ENCODE measurements at places on chromosomes 6 and 20.

DNA sequence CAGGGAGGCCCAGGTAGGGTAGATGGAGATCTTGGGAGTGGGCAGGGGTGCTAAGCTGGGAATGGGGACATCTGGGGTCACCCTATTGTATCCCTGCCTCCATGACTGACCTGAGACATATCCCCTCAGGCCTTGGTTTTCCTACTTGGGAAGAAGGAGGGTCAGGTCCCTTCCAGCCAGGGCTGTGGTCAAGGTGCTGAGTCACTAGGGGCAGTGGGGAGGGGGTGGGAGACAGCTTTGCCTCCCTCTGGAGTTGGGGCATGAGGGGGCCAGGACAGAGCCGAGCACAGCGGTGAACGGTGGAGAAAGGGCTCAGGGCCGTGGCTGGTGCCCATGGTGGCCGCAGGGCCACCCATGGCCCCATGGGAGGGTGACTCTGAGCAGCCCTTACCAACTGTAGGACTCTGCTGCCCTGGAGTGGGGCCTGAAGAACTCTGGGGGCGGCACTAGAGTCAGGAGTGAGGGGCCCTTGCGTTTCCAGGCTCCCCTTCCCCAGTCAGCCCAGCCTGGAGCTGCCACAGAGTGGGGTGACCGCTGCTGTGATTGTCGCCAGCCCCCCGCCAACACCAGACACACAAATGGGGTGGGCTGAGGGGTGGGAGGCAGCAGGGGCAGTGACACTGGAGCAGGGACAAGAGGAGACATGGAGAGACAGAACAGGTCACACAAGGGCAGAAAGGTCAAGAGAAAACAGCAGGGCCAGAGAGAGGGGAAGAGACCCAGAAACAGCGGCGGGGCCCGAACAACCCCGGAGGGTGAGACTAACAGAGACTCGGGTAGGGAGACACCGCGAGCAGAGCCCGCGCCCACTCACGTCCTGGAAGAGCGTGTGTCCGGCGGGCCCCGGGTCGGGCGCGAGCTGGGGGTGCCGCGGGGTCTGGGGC, 576 bp downstream of the NECAB3 start:
- DNase-seq, result no peak

GRCh38 chr6:6003621-6004366, 2.9 kb downstream of the NRN1 start:
- DNase-seq, result no peak

GRCh38 chr20:57436223-57436545, 45.0 kb downstream of the RBM38 start:
- no peak for DNase-seq

DNA sequence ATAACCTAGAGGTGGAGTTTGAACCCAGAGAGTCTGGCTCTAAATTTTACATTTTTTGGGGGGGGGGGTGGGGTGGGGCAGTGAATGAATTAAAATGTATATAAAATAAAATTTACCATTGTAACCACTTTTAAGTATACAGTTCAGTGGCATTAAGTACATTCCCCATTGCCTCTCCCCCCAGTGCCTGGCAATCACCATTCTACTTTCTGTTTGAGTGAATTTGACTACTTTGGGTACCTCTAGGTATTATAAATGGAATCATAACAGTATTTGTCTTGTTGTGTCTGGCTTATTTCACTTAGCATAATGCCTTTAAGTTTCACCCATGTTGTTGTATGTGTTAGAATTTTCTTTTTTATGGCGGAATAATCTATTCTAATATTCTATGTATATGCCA, 2.7 kb downstream of the FAM110A start:
- no peak for DNase-seq

- no peak for DNase-seq
Observed at GRCh38 chr6:77463861-77464494, 687 bp upstream of the HTR1B start.

GRCh38 chr6:105748737-105749161, 337.4 kb upstream of the PRDM1 start:
- no peak for DNase-seq
